ENCODE measurements at places on chromosomes 2 and 18. TPM values are rescaled to one million over a fixed set of nuclear protein-coding genes. Genes with fewer than 3 reads are reported as not detected.

The MROH2A gene
- 0.02 TPM for polyA plus RNA-seq

The GALNT14 gene
- polyA plus RNA-seq = 1.6 TPM

The CNGA3 gene
- polyA plus RNA-seq = not detected

The OSBPL6 gene
- 2.7 TPM for polyA plus RNA-seq

The RAMP1 gene
- polyA plus RNA-seq = 21.2 TPM

The HOXD4 gene
- 1.6 TPM for polyA plus RNA-seq

The TLX2 gene
- 25.6 TPM for polyA plus RNA-seq

GRCh38 chr2:101195871-101196661 is 44.9 kb upstream of the TBC1D8 start:
- no peaks in the 10 kb centered on the region for H3K36me3 ChIP-seq
- no peak overlapping the region for H3K4me3 ChIP-seq

DNA sequence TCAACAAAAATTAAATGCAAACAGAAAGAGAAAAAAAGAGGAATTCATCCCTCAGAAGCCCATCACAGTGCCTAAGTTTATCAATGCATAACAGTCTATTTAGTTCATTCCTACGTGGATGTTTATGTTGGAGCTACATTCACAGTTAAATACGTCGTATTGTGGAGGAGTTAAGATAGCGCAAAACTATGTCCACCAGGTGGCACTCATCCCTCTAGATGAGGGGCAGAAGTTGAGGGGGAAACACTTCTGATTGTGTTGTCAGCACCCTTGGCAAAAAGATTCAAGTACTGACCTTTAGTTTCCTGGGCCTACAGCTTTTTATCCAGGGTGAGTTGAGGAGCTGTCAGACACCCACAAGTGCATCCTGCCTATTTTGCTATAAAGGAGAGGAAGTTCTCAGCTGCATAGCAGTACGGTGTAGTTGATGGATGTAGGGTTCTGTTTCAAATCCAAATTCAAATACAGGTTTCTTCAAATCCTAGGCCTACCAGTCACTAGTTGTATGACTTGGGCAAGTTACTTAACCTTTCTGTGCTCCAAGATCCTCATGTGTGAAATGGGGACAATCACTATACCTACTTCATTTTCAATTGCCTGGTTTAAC is 26.8 kb upstream of the MYO1B start:
- DNase-seq = peak; percentile 48
- no peaks in the 10 kb centered on the region for H3K36me3 ChIP-seq
- H3K4me1 ChIP-seq = no peaks in the 10 kb centered on the region
- H3K4me3 ChIP-seq = no peak overlapping the region
- no peaks in the 10 kb centered on the region for H3K27me3 ChIP-seq

- DNase-seq = no peak
- H3K4me3 ChIP-seq = no peak overlapping the region
- H3K27me3 ChIP-seq = no peaks in the 10 kb centered on the region
- no peaks in the 10 kb centered on the region for H3K4me1 ChIP-seq
Measured at GRCh38 chr2:184566716-184567115, 31.6 kb upstream of the ZNF804A start.

GRCh38 chr2:189369566-189369965 is 71.7 kb upstream of the WDR75 start:
- H3K27ac ChIP-seq = no peak overlapping the region
- H3K36me3 ChIP-seq = no peaks in the 10 kb centered on the region
- H3K4me1 ChIP-seq = no peaks in the 10 kb centered on the region
- H3K27me3 ChIP-seq = no peaks in the 10 kb centered on the region
- H3K4me3 ChIP-seq = no peak overlapping the region

DNA sequence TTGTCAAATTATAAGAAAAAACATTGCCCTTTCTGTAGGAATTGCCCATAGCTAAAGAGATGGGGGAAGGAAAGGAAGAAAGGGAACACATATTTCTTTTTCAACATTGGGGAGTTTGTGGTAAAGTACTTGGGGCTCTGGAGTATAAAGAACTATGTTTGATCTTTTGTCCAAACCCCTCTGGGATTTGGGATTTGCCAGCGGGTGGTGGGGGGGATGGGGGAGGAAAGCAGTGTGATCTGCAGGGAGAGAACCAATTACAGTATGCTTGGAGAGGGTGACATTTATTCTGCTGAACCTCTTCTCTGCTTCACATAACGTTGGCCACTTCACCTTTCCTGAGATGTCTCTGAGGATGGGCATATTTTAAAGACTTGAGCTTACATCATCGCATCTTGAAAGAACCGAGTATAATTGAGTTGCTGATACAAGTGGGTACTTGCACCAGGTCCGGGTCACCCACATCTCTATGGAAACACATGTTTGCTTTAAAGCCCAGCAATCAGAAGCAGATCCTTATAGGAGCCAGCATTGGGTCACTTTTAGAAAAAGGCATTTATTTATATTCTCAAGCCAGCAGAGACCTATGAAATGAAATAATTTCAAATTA is 73.1 kb downstream of the SPATS2L start:
- peaks cover 30% of the 10 kb centered on the region for H3K4me1 ChIP-seq
- H3K27ac ChIP-seq = peak overlapping the region; percentile 75

DNA sequence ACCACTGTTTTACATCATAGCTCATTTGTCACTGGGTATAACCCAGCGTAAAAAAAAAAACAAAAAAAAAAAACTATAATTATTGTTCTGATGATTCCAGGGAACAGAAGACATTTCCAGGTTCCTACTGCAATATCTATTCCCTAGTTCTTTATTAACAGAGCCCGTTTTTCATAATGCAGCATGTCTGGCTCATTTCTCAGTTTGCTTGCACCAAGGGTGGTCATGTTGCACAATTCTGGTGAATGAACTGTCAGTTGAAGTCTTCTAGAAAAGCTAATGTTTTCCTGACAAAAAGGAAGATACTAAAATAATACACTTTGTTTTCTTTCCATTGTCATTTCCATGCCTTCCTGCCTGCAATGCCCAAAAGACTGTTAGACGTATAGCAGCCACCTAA is 180.1 kb downstream of the RDH14 start:
- H3K4me1 ChIP-seq = no peaks in the 10 kb centered on the region
- H3K36me3 ChIP-seq = no peaks in the 10 kb centered on the region
- no peak for DNase-seq
- H3K27ac ChIP-seq = no peak overlapping the region
- no peak overlapping the region for H3K4me3 ChIP-seq
- peaks cover 12% of the 10 kb centered on the region for H3K27me3 ChIP-seq

DNA sequence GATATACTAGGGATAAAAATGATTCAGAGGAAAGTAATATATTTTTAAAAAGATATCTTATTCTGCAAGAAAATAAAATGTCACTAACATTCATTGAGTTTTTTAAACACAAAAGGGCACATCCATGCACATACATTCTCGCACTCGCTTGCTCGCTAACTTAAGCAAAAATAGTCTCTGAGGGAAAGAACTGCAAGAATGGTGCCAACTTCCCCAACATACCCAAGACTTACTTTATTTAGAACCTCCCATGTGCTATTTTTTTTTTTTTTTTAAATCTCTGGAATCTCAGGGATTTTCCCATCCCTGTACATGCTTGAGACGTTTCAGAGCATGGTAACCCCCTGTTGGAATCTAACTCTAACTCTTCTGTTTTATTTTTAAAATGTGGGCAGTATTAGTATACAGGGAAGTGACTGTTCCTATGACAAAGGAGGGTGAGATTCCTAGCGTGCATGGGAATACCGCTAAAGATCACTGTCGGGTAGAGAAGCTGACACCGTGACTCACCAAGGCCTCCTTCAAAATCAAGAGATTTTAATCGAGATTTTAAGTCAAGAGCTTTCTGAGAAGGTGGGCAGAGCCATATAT is 187.9 kb upstream of the ZEB2 start:
- no peaks in the 10 kb centered on the region for H3K27me3 ChIP-seq
- no peak for DNase-seq
- peaks cover 8% of the 10 kb centered on the region for H3K4me1 ChIP-seq
- no peak overlapping the region for H3K27ac ChIP-seq
- no peak overlapping the region for H3K4me3 ChIP-seq
- H3K36me3 ChIP-seq = no peaks in the 10 kb centered on the region

DNA sequence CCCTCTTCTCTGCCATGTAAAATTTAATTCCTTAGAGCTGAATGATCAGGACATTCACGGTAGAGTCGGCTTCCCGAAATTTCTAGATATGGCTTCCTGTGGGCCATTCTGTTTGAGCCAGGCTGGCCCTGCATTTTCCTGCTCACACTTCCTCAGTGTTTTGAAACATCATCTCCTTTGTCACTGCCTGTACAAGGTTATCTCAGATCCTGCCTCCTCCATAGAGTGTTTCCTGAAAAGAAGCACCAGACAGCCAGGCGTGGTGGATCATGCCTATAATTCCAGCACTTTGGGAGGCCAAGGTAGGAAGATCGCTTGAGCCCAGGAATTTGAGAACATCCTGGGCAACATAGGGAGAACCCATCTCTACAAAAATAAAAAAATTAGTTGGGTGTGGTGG is 43.6 kb downstream of the GRHL1 start:
- H3K27ac ChIP-seq = no peak overlapping the region
- no peak overlapping the region for H3K4me3 ChIP-seq
- peaks cover 14% of the 10 kb centered on the region for H3K36me3 ChIP-seq
- DNase-seq = no peak

DNA sequence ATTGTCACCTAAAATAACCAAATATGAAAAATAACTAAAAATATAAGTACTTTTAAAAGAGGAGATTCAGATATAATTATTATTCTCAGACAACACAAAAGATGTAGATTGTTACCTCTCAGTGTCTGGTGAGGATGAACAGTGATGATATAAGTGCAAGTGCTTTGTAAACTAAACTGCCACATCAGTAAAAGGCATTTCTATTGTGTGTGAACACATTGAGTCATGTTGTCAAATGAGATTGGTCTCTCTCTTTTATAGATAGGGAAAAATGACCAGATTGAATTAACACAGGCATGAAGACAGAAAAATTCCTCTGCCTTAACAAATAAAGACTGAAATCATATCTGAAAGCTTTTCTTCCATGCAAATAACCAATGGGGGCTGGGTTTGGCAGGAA is 182.4 kb upstream of the TMEFF2 start:
- H3K4me3 ChIP-seq = no peak overlapping the region
- no peak overlapping the region for H3K27ac ChIP-seq
- no peaks in the 10 kb centered on the region for H3K36me3 ChIP-seq
- no peak for DNase-seq
- H3K27me3 ChIP-seq = no peaks in the 10 kb centered on the region

DNA sequence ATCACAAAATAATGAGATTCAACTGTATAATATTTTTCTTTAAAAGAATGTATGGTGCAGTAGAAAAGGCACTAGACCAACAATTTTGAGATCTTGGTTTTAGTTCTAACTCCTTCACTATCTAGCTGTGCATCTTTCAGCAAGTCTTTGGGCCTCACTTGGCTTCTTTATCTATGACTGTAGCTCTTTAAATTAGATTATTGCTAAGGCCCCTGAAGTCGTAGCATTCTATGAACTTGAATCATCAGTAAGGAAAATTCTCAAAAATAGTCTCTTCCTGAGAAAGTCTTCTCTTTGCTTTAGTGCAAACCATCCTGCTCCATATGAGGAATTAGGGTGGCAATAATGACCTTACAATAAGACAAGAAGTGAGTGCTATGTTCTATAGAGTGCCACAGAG is 140.4 kb downstream of the FTCDNL1 start:
- no peaks in the 10 kb centered on the region for H3K4me1 ChIP-seq
- no peak for DNase-seq
- H3K4me3 ChIP-seq = no peak overlapping the region

GRCh38 chr2:55087501-55087900 is 37.2 kb upstream of the RTN4 start:
- H3K4me1 ChIP-seq = peaks cover 1% of the 10 kb centered on the region
- DNase-seq = no peak
- no peak overlapping the region for H3K27ac ChIP-seq
- H3K4me3 ChIP-seq = no peak overlapping the region
- H3K36me3 ChIP-seq = no peaks in the 10 kb centered on the region

- H3K4me1 ChIP-seq = peaks cover 14% of the 10 kb centered on the region
- DNase-seq = no peak
- no peaks in the 10 kb centered on the region for H3K36me3 ChIP-seq
Measured at GRCh38 chr2:234623521-234623991, 126.7 kb upstream of the ARL4C start.

DNA sequence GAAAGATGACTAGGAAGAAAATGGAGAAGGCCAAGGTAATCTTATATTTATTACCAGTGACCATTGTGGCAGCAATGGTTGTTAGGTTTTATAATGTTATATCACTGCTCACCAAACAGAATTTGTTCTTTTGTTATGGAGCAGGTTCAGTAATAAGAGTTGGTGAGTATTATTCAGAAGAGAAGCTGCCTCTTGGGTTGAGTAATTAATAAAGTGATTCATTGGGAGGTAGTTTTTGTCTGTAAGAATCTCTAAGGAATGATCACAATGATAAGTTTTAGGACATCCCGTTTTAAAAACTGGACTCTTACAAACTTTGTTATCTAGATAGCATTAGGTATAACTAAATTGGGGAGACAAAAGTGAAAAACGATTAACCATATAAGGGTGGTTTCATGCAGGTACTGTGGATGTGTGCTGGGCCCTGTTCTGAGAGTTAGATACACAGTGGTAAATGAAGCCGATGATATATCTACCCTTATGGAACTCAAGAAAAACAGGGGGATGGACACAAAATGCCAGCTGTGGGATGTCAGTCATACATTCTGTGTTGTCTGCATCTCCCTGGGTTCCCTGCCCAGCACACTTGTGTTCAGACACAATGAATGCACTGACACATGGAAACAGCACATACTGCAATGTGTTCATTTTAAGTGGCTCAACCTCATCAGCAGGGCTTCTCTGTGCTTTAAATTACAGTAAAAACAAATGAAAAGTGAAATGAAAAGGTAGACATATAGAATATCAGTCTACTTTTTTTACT is 7.5 kb downstream of the MAP4K4 start:
- peak overlapping the region; percentile 68 for H3K27ac ChIP-seq
- DNase-seq = no peak
- H3K4me1 ChIP-seq = peaks cover 13% of the 10 kb centered on the region

DNA sequence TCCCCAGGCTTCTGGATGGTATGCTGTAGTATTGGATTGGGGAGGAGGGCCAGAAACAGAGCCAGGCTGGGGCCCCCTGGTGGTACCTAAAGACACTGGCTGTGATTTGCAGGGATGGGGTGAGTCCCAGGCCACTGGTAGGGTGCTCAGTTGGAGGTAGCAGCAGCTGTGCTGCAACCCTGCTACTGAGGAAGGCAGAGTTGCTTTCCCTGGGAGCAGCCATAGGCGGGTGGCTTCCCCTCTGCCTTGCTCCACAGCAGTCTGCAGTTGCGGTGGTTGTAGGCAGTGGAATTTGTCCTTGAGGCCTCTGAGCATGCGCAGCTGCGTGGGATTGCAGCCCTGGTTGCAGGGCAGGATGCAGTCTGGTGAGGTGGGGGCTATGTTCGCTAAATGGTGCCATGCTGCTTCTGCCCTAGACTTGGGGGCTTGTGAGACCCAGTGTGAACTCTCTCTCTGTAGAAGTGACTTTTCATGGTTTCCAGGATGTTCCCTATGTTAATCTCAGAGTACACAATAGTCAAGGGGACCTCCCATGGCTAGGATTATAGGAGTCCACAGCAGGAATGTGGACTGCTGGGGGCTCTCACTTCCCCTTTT is 443.5 kb downstream of the XIRP2 start:
- peak; percentile 12 for DNase-seq
- H3K4me1 ChIP-seq = no peaks in the 10 kb centered on the region
- no peaks in the 10 kb centered on the region for H3K36me3 ChIP-seq
- no peaks in the 10 kb centered on the region for H3K27me3 ChIP-seq

GRCh38 chr2:25168256-25169072 is at the start of gene POMC:
POMC (minus strand) TSS chr2:25168580; CDS start chr2:25164772, 3,808 bp downstream.
- DNase-seq = peak; percentile 82
- H3K27me3 ChIP-seq = peaks cover 37% of the 10 kb centered on the region
- H3K27ac ChIP-seq = no peak within 1 kb of the TSS
- H3K4me3 ChIP-seq = peak within 1 kb of the TSS; percentile 47

- peak; percentile 53 for DNase-seq
- H3K4me3 ChIP-seq = peak overlapping the region; percentile 2
- H3K36me3 ChIP-seq = no peaks in the 10 kb centered on the region
- H3K27ac ChIP-seq = no peak overlapping the region
- no peaks in the 10 kb centered on the region for H3K4me1 ChIP-seq
Measured at GRCh38 chr18:33231474-33232317, 208.8 kb downstream of the CCDC178 start.
